Stimulated activated CD4-positive, alpha-beta T cell treated with anti-CD3 and anti-CD28 coated beads, TNF-alpha, amount 100 ng/mL, for 48 hours (primary cell): ENCODE measurements at places on chromosomes 5 and 9.

DNA sequence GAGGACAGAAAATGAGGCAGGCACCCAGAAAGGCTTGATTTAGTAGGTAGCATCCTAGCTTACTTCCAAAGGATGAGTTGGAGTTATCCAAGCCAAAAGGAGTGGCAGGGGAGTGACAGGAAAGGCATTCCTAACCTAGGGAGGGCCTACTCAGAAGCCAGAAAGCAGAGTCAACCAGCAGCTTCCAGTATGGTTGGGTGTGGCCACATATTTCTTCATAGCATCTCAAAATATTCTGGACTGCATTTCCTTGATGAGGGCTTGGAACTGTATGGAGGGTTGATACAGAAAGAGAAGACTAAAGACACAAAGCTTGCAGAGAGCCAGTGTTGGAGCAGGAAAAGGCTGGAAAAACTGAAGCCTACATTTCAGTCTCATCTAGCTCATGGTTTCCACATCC lies 656.8 kb upstream of the DMAC1 start:
- no peak for DNase-seq

DNA sequence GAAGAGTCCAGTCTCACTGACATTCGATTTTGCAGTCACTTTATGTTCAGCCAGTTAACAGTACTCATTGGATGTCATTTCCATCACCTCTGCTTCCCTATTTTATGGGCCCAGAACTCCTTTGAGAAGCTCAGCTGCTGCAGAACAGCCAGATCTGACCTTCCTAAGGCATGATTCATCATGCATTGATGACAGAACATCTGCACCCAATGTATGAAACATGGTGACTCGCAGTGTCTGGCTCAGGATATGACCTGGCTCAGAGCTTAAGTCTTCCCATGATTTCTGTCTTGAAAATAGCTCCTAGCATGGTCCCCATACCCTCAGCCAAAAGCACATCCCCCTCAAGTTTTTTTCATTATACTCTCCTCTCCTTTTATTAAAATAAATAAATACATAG lies 92.6 kb upstream of the TRIM32 start:
- no peak for DNase-seq

DNA sequence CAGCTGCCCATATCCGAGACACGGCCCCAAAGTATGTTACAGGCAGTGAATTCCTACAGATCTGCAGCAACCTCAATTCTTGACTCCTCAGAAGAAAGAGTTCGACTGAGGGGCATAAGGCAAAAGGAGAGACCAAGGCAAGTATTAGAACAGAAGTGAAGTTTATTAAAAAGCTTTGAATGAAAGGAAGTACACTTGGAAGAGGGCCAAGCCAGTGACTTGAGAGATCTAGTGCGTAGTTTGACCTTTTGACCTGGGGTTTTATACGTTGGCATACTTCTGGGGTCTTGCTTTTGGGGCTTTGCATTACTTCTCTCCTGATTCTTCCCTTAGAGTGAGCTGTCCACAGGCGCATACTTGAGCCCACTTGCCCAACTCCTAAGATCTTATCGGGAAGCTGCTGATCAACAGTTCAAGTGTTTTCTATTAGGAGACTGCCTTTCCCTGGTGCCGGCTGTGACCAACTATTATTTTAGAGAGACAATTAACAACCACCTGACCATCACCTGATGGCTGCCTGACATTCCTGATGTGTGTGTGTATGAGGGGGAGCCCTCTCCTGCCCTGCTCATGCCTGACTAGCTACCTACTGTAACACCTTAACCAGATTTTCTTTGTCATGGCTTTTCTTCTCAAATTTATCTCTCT lies 1.5 kb upstream of the DEPDC1B start:
- DNase-seq = no peak

DNA sequence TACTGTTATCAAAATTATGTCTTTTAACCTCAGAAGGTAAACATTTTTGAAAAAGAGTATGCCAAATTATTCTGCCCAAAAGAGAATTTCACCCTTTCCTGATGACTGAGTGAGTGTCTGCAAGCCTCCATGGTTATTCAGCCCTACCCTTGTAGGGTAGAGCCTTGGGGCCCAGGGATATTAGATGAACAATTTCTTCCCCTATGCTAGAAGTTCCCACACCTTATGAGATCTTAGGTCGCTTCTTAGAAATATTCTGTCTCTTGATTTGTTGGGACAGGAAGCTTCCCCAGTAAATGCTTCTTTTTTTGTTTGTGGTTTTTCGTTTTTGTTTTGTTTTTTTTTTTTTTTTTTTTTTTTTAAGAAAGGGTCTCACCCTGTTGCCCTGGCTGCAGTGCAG lies 3.1 kb downstream of the CRB2 start:
- no peak for DNase-seq

- DNase-seq = no peak
These were observed 406.6 kb upstream of the TNC start for GRCh38 chr9:115524453-115525059.

DNA sequence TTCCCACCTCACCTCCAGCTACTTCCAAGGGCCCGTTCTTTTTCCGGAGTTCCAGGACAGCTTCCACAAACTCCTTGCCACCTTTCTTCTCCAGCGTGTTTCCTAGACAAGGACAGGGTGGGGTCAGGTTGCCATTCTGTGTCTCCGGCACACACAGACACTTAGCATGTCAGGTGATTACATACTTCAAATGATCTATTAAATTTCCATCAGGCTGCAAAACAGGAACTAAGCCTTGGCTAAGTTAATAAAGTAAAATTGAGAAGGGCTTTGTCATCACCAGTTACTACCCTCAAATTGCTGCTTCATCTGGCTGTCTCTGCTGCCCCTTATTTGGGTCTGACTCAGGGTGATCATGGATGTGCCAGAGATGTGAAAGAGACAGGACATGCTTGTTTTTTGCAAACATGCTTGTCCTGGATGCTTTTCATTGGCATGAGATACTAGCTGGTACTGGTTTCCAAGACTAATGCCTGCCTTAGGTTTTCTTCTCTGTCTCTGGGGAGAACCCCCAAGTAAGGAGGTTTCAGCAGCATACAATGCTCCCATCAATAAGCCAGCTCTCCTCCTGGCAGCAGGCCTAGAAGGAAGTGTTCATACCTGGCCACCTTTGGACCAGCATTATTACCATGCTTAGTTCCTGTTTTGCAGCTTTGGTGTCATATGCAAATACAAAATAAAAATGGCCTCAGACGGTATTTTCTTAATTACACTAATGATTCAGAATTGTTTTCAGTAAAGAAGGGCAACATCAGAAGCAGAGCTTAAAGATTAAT lies 52.9 kb downstream of the MACROH2A1 start:
- DNase-seq = no peak

GRCh38 chr5:113693701-113694100 lies 180.2 kb downstream of the YTHDC2 start:
- DNase-seq = no peak

DNA sequence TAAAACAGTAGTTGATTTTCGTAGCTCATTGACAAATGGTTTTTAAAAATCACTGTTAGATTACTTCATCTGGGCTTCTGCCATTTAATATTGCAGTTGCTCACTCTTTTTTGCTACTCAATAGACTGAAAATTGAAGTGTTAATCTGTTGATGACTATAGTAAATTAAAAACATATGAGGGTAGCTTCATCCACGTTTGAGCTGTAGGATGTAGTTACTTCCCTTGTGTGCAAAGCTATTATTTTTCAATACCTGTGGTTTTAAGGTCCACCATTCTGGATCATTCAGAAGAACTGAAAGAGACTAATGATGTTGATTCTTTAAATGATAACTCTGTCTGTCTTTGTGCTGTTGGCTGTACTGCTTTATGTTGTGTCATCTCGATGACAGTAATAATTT lies 74.7 kb downstream of the LNPEP start:
- DNase-seq = no peak

- no peak for DNase-seq
These were observed 409.2 kb downstream of the CSNK1G3 start for GRCh38 chr5:123921193-123921592.

GRCh38 chr9:20646656-20647055 lies 24.4 kb upstream of the MLLT3 start:
- DNase-seq = no peak

GRCh38 chr9:79573412-79573923 lies 1.7 kb downstream of the TLE4 start:
- DNase-seq = no peak

DNA sequence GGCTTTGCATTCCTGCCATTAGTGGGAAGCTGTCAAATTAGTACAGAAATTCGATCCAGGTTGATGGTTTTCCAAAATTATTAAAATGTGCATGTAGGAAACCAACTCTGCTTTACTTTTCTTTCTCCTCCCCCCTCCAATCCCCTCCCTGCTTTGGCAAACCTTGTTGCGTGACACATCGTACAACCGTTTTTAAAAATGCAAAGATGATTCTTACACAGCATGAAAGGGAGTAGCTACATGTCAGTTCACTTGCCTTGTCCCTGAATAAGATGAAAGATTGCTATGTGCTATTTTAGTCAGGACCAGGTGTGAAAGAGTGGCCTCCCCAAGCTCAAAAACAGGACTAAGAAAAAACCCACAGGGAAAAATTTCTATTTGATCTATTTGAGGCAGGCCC lies 11.7 kb downstream of the SNCAIP start:
- no peak for DNase-seq
